ENCODE measurements at places on chromosomes 1 and 21. TPM values are rescaled to one million over a fixed set of nuclear protein-coding genes. Genes with fewer than 3 reads are reported as not detected.

Gene TMOD4
- total RNA-seq: 2.8 TPM

Gene SH3D21
- total RNA-seq: 5.1 TPM

Gene ASB17
- total RNA-seq: not detected

Gene NBPF4
- not detected for total RNA-seq

Gene WNT4
- 0.19 TPM for total RNA-seq

Gene C1orf216
- total RNA-seq: 18.8 TPM

Gene SLC37A1
- 13.2 TPM for total RNA-seq

Gene OR2L13
- total RNA-seq: not detected

Gene ZNF691
- 10.7 TPM for total RNA-seq

- DNase-seq: no peak
Observed at GRCh38 chr1:192979542-192979941, 79.6 kb downstream of the UCHL5 start.

DNA sequence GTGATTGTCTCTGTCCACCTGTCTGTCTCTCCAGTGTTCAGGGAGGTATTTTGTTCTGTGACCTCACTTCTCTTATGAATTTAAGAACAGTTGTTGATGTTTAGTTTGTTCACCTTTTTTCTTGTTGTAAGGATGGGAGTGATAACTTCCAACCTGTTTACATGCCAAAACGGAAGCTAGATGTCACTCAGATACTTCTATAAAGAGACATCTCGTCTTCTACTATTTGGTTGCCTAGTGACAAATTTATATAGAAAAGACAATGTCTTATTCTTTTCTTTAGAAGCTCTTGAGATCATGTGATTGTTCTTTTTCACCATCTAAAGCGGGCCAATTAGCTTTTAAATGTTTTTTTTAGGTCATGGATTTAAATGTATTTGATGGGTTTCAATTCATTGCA is 33.8 kb downstream of the PRSS38 start:
- DNase-seq: no peak

GRCh38 chr1:161021970-161022353 is 1.0 kb upstream of the F11R start:
- DNase-seq: no peak

DNA sequence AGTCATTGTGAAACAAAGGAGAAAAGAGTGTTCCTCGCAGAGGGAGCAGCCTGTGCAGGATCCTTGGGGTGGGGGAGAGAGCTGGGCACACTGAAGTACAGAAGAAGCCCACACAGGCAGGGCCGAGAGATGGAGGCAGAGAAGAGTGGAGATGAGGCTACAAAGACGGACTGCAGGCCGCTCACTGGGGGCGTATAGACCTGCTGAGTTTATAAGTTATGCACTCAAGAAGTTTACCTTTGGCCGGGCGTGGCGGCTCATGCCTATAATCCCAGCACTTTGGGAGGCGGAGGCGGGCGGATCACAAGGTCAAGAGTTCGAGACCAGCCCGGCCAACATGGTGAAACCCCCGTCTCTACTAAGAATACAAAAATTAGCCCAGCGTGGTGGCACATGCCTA is 7.6 kb upstream of the SLAMF9 start:
- no peak for DNase-seq

DNA sequence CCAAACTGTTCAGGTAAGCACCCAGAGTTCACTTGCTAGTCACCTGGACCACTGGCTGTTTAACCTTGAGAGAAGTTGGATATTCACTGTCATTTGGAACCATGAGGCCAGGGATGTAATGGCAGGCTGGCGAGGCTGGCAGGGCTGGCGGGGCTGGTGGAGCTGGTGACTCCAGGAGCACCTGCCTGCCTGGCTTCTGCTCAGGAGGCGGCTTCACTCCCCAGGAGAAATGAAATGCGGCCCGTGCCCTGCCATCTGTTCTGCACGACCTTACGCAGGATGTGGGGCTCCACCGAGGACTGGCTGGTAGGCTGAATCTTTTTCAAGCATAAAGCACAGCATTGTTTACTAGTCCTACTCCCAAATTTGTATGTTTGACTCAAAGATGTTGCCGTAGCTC is 22.7 kb upstream of the MX1 start:
- no peak for DNase-seq

DNA sequence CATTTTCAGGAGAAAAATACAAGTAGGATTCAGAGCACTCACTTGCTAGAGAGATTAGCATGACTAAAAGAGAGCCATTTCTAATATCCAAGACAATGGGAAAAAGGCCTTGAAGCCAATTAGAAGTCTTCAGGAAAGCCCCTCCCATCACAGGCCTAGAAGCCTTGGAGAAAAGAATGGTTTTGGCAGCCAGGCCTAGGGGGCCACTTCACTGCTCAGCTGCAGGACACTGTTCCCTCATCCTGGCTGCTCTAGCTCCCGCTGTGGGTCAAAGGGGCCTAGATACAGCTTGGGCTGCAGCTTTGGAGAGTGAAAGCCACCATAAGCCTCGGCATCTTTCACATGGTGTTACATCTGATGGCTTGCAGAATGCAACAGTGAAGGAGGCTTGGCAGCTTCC is 62.8 kb downstream of the RGS4 start:
- no peak for DNase-seq

DNA sequence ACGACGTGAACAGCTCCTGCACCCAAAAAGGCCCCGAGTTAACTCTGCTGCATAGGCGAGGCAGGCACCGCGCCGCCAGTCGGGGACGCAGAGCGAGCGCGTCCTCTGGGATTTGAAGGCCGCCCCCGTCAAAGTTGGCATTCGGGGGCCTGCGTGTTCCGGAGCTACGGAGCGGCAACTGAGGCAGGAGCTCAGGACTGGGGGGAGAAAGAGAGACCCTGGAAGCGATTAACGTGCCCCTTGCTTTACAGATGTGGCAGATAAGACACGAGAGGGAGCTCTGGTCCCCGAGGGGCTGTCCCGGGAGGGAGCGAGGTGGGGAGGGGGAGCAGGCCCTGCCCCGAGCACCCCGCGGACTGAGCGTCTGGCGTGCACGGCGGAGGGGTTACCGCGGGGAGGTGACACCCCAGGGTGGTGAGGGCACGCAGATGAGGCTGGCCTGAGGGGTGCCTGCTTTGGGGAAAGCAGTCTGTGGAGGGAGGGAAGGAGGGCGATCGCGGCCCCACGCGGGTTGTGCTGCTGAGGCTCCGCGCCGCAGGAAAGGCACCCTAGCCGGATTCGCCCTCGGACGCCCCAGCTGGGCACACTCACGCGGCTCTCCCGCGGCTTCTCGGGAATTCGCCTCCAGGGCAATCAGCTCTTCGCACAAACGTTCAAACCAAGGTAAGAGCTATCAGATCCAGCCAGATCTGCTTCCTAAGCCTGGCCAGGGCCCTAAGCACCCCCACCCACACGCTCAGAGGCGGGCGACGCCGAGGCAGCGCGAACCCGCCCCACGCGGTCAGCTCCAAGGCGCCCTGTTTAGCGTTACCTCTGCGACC is 26.5 kb downstream of the ACTA1 start:
- DNase-seq: no peak

DNA sequence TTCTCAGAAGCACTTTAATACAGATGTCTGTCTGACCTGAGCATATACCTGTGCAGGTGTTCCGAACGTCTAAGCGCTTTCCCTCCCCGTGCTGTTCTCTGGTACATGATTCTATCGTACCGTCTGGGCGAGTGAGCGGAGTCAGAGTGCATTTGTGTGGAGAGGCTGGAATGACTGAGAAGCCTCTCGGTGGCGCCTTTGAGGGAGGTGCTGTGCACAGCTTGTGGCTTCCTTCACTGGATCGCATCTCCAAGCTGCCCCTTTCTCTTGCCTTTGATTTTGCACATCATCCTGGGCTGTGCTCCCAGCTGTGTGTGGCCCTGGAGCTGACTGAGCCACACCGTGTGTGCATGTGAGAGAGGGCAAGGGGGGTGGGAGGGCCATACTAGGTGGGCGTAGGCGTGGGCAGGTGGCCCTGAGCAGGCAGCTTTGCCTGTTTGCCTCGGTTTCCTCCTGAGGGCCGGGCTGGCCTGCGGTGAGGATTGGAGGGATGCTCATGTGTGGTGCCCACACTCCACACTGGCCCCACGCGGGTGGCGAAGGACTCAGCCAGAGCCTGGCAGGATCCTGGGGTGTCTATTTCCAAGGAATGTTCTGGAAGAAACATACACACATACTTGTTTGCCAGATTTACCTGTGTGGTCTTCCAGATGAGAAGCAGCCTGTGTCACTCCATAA is 105.3 kb downstream of the ADARB1 start:
- DNase-seq: no peak

- no peak for DNase-seq
Observed at GRCh38 chr1:41621791-41622190, 137.3 kb upstream of the EDN2 start.

- no peak for DNase-seq
Observed at GRCh38 chr1:178548108-178548507, 35.2 kb downstream of the TEX35 start.

DNA sequence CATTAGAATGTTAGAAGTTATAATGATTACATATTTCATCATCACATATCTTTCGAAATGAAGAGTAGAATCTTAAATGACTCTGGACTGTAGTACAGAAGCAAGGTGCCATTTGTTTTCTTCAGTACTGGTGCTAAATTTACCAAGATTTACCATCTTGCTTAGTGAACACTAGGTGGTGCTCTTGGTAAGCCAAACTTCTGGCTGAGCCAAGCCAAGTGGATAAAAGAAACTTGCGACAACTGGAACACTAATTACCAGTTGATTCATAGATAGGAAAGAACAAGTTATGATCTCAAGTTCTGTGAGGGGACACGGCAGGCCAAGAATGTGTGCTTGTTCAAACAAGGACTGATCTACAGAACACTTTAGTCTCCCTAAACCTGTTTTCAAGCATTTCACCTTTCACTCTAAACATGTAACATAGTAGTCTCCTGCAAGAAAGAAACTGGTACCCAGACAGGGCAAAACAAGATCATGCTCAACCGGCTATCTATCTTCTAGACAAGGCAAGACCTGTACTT is 19.8 kb downstream of the SPRTN start:
- no peak for DNase-seq

- DNase-seq: no peak
Observed at GRCh38 chr21:30676737-30677136, 34.1 kb downstream of the KRTAP20-3 start.

DNA sequence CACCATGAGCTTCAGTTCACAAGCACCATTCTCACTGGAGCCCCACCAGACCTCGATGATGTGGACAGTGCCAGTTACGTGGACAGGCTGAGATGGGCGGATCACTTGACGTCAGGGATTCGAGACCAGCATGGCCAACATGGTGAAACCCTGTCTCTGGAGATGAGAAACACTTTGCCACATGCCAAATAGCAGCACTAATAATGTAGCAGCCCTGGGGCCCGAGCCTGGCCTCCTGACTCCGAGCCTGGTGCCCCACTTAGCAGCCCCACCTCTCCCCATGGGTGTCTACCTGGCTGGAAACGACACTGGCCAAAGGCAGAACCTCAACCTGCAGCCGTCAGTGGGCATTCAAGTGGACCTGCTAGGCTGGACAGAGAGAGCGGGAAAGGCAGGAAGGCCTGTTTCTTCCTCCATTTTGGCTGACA is 129.1 kb downstream of the TOMM20 start:
- DNase-seq: no peak

DNA sequence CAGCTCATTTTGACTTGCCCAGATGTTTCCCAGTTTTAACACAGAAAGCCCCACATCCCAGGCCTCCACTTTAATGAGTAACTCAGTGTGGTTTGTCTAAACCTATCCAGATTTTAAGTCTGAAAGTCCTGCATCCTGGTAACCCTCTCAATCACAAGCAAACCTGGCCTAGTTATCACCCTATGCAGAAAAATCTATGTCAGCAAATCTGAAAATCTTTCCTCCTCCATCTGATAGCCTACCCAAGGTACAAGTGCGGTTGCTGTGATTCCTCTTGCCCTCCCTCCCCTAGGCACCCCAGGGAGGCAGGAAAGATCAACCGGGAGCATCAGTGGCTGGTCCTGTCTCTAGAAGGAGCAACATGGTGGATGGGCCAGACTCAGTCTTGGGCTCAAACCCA is 163.7 kb downstream of the IGSF21 start:
- no peak for DNase-seq

- DNase-seq: no peak
Observed at GRCh38 chr1:192038567-192038966, 119.7 kb upstream of the RGS18 start.

- no peak for DNase-seq
Observed at GRCh38 chr1:147673816-147674215, 3.5 kb upstream of the ACP6 start.

DNA sequence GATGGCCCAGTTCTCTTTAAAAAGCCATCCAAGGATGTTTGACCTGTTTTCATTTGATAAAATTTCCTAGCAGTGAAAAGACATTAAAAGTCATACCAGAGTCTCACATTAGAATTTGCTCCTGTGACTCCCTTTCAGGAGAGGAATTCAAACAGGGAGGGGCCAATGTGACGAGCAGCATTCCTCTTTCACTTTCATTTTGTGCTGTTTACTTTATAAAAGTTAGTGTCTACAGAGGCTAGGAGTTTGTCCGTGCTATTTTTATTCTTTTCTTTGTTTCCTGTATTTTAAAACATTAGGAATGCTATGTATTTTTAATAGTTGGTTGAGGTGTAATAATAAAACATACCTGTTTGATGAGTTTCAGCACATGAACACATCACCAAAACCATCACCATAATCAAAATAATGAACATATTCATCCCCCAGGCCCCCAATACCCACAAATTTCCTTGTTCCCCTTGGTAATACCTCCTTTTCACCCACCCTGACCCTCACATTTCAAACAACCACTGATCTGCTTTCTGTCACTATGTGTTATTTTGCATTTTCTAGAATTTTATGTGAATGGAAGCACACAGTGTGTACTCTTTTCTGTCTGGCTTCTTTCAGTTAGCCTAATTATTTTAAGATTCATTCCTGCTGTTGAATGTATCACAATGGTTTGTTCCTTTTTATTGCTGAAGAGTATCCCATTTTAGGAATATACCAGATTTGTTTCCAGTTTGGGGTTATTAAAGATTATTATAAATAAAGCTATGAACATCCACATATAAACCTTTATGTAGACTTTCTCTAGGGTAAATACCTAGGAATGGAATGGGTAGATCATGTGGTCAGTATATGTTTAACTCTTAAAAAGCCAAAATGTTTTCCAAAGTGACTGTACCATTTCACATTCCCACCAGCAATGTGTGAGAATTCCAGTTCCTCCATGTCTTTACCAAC is 129.5 kb downstream of the TENT5C start:
- DNase-seq: no peak
